ENCODE measurements at places on chromosomes 5 and 9. TPM values are rescaled to one million over a fixed set of nuclear protein-coding genes. Genes with fewer than 3 reads are reported as not detected.

SPATA6L gene
- 5.2 TPM for total RNA-seq

SLC36A3 gene
- not detected for total RNA-seq

- DNase-seq, result no peak
Observed at GRCh38 chr9:123784518-123784917, 145.4 kb downstream of the DENND1A start.

OR2V2 gene
- total RNA-seq, result not detected

DNA sequence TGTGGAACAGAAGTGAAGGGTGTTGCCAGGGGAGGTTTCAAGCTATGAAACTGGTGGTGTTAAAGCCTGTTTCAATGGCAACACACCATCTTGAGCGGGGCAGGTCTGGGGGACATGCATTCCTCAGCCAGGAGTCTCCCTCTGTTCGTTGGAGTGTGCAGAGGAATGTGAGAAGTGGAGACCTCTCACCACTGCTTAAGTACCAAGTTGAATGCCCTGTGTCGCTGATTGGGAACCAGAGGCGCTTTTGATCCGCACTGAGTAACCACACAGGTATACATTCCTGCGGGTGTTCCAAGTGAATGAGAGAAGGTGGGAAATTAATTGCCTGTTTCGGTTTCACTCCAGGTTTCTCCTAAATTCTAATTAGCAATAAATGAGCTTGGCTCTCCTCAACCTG lies 99.4 kb downstream of the LIX1 start:
- no peak for DNase-seq

IFNK gene
- total RNA-seq, result not detected

GRCh38 chr9:123418052-123418430 lies 62.0 kb downstream of the CRB2 start:
- no peak for DNase-seq

- DNase-seq, result no peak
Observed at GRCh38 chr9:34428325-34428958, 29.9 kb downstream of the FAM219A start.

- DNase-seq, result no peak
Observed at GRCh38 chr9:127954831-127955293, 17.2 kb upstream of the DPM2 start.

BARHL1 gene
- total RNA-seq, result not detected

DNA sequence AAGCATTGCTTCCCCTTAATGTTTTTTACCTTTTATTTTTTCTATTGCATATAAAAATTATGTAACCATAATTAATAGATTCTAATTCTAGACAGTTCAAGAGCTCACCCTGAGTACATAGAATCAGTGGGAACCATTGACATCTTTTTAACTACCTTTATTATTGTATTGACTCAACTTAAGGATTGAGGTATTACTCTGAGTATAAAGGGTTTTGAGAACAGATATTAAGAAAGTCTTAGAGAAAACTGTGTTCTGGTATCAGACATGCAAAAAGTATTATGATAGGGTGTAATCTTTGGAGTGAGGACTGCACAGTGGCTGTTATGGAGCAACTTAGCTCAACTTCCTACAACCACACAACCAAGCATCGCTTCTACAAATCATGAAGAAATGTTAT lies 8.9 kb downstream of the SPEF2 start:
- no peak for DNase-seq

- DNase-seq, result no peak
Observed at GRCh38 chr5:137306903-137307302, 192.2 kb downstream of the SPOCK1 start.

GRCh38 chr5:176608937-176609723 lies 826 bp downstream of the GPRIN1 start:
- no peak for DNase-seq

SLC27A6 gene
- total RNA-seq, result 0.13 TPM

DNA sequence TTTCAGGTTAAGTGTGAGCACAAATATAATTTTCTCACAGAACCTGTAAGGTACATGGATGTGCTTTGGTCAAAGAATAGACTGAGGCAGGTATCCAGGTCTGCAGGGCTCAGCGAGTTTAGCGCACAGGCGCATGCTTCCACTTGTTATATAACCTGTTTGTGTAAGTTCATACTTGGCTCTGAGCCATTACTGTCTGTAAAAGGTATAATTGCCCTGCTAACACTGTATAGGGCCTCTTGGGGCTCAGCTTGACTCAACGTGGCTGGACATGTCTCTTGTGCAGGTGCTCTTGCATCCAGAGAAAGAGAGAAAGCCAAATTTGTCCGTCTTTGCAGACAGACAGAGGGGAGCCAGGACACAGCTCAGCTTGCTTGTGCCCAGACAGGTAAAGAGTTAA lies 759.6 kb downstream of the MTRR start:
- DNase-seq, result no peak

SHLD3 gene
- total RNA-seq, result 12.2 TPM

DNA sequence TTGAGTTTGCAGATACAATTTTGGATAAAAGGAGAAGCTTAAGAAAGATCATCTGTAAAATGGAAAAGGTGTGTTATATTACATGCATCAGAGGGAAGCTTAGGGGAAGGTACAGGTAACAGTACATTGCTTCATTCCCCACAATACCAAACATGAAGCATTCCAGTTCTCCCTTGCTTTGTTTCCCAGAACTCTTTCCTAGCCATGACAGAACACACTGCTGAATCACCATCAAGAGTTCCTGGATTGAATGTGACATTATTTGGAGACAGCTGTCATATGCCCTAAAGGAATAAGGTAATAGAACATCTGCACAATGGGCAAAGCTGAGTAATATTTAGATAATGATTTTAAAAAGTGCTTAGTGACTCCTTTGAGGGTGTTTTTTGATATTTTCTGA lies 303.5 kb upstream of the ST8SIA4 start:
- DNase-seq, result no peak

DNA sequence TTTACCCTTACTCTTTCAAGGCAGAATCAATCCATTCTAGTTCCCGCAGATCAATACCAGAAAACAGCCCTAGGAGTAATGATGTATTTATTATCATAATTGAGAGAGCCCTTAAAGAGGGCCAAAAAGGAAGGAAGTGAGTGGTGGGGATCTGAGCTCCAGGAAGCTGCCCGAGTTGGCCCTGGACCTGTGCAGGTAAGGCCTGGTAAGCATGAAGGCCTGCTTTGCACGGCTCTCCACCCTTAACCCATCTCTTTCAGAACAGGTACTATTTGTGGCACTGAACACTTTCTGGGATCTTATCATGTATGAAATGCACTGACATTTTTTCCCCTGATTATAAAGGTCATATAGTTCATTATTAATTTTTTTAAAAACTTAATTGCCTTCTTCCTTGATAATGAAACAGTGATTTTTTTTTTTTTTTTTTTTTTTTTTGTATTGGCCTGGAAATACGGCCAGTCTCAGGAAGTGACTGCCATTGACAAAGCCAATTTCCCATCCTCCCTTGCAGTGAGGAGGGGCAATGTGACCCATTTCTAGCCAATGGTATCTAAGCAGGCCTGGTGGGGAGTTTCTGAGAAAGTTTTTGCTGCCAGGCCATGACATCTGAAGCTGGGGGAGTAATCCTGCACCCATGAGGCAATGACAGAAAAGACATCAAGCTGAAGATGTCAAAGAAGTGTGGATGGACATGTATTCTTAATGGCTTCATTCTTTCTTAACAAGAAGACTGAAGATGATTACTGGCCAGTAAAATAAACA lies 6.3 kb upstream of the MVB12B start:
- DNase-seq, result no peak

GRCh38 chr5:146101646-146102045 lies 3.7 kb downstream of the PLAC8L1 start:
- no peak for DNase-seq

DNA sequence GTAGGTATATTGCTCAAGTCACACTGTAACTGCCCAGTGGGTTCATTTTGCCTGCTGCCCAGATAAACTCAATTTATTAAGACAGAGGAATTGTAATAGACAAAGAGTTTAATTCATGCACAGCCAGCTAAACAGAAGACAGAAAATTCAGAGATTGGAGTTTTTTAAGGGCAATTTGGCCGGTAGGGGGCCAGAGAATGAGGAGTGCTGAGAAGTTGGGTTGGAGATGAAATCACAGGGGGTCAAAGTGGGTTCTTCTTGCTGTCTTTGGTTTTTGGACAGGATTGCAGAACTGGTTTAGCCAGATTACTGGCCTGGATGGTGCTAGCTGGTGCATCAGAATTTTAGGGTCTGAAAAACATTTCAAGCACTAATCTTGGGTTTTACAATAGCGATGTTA lies 20.7 kb upstream of the IL33 start:
- no peak for DNase-seq

DNA sequence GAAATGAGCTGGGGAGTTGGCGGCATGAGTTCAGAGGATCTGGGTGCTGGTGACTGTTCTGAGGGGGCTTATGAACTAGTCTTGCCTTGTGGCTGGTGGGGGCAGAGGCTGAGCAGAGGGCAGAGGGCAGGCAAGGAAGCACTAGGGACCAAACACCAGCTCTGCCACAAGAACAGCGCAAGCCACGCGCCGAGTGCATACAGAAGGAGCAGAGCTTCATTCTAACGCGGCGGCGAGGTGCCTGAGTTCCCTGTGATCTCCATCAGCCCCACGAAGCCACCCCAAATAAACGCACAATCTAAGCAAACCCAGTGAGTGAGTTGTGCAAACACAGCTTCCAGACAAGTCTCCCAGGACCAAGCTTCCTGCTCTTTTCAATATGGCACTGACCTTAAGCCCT lies 110.6 kb upstream of the ALDH1B1 start:
- no peak for DNase-seq

FAM221B gene
- total RNA-seq, result not detected

SLC4A9 gene
- total RNA-seq, result not detected

- no peak for DNase-seq
Observed at GRCh38 chr9:107020040-107020530, 157.1 kb downstream of the ZNF462 start.

OR1N2 gene
- not detected for total RNA-seq

BTNL9 gene
- not detected for total RNA-seq

LRRC14B gene
- total RNA-seq, result not detected

GRCh38 chr5:140261403-140262171 lies 41.3 kb downstream of the PFDN1 start:
- DNase-seq, result no peak

F2RL1 gene
- 7.4 TPM for total RNA-seq

ST8SIA4 gene
- total RNA-seq, result 27.0 TPM

- no peak for DNase-seq
Observed at GRCh38 chr5:109876941-109877669, 187.4 kb downstream of the MAN2A1 start.

DNA sequence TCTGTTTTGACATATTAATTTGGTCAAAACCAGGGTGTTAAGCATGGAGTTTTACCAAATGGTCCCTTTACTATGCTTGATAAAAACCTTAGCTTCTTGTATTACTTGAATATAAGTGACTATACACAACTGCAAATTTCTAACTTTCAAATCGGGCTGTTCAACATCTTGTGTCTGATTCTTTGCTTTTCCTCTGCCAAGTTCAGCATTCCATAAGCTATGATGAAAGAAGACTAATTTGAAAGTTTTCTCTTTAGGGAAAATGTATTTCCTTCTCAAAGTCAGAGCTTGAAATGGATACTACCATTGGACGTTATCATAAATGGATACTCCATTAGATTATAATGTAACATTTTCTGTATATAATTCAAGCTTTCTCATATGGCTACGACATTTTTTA lies 792.9 kb downstream of the EFNA5 start:
- no peak for DNase-seq

OR1J2 gene
- not detected for total RNA-seq

GARIN3 gene
- total RNA-seq, result not detected

- DNase-seq, result no peak
Observed at GRCh38 chr5:32541241-32541640, 44.1 kb upstream of the SUB1 start.

- DNase-seq, result no peak
Observed at GRCh38 chr9:93670208-93671019, 94.0 kb downstream of the PHF2 start.

MCC gene
- 6.3 TPM for total RNA-seq

GRCh38 chr9:117672369-117672768 lies 31.8 kb upstream of the TLR4 start:
- DNase-seq, result no peak

DNA sequence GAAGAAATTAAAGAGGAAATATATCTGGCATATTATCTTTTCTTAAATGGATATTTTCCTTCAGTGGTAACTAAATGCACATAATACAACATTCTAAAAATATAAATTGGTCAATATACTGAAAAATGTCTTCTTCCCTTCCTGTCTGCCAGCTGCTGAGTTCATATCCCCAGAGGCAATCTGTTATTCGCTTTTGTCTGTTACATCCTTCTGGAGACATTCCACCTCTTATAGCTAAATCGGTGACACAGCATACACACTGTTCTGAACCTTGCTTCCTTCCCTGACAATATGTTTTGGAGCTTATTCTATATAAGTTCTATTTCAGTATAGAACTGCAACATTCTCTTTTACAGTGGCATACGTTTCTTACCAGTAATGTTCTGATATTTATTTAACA lies 147.8 kb downstream of the TENT4A start:
- DNase-seq, result no peak

DNA sequence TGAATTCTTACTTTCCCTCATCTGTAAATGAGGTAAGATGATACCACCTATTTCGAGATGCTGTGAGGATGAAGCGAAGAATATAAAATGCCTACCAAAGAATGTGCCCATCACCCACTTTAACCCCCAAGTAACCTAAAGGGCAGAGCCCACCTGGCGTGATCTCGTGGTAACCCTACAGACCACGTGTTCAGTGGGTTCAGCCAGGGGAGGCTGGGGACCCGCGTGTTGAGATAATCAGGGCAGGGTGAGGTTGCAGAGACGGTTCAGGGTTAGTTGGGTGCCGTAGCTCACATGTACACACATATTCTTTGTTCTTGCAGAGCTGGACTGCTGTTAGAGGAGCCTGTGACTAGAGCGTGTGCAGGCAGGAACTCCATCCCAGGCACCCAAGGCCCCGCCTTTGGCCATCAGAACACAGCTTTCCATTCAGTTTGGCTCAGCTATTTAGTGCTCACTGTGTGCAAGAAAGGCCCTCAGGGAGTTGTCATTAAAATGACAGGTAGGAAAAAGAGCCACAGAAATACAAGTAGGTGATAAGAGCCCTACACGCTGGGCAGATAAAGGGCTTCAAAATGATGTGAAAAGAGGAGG lies 56.5 kb upstream of the HAND1 start:
- no peak for DNase-seq

Measured in T-cell (primary cell).